Activated CD8-positive, alpha-beta memory T cell treated with anti-CD3 and anti-CD28 coated beads for 1 hour (primary cell): ENCODE measurements at places on chromosomes 4 and X.

GRCh38 chrX:53992589-53992988, 51.7 kb downstream of the PHF8 start:
- no peak for DNase-seq

- DNase-seq, result no peak
These were observed 24.9 kb upstream of the ZDHHC15 start for GRCh38 chrX:75547783-75548182.

DNA sequence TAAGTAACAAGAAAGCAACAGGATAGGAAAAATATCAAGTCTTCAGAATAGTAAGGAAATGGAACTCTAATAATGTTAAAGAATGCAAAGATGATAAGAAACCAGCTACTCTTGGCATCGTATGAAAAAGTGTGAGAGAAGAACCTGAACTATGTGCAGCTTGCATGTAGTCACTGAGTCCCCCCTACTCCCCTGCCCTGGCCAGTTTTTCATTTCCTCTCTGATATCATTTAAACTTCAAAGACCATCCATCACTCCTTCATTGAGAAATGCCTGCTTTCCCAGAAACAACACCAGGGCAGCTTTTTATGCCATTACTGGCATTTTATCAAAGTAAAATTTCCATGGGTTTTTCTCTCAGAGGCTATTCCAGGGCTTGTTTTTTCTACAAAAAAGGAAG, 28.1 kb downstream of the INPP4B start:
- no peak for DNase-seq

GRCh38 chr4:138596896-138597295, 354.7 kb upstream of the SLC7A11 start:
- DNase-seq, result no peak

- no peak for DNase-seq
These were observed 356 bp downstream of the CT45A1 start for GRCh38 chrX:135713795-135714194.

DNA sequence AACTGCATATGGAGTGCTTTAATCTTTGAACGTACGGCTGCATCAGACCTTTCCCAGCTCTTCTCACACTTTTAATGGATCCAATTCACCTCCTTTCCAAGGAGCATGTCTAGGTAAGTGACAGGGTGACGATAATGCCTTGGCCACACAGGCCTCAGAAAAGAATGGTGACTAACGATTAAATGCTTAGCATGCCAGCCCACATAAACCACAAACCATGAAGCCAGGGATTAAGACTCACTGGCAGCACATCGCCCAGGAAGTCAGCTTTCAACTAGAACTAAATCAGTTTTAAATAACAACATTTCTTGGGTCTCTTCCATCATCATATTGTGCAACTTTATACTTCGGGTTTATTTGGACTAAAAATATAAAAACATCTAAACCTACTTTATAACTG, 28.7 kb downstream of the INPP4B start:
- DNase-seq, result no peak

DNA sequence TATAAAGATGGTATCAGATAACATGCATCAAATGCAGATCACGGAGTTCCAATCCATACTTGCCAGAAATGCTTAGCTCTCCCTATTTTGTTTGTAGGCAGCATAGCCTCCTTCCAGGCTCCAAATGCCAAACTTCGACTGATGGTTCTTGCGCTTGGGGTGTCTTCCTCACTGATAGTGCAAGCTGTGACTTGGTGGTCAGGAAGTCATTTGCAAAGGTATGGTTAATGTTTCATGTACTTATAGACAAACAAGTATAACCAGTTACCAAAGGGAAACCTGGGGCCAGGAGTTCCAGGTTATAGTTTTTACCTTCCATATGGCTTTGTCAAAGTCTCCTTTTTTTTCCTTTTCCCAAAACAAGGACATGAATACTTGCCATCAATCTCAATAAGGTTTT, 5.3 kb downstream of the CWH43 start:
- DNase-seq, result no peak

- DNase-seq, result no peak
These were observed 44.3 kb downstream of the AR start for GRCh38 chrX:67587946-67588624.

GRCh38 chr4:87058356-87059073, 123.7 kb downstream of the AFF1 start:
- peak; percentile 0 for DNase-seq

- DNase-seq, result no peak
These were observed 1718.8 kb upstream of the PCDH10 start for GRCh38 chr4:131430302-131430701.

- no peak for DNase-seq
These were observed 126.1 kb downstream of the ARHGEF9 start for GRCh38 chrX:63658920-63659319.

- DNase-seq, result no peak
These were observed 91.1 kb upstream of the ANKRD50 start for GRCh38 chr4:124803641-124804040.

GRCh38 chrX:136106920-136107528, 40.3 kb upstream of the FHL1 start:
- no peak for DNase-seq

- DNase-seq, result no peak
These were observed 1.5 kb downstream of the FRMPD3 start for GRCh38 chrX:107450823-107451509.
